Lower leg skin (tissue), 4 donors: ENCODE measurements at places on chromosomes 1 and 21. TPM values are rescaled to one million over a fixed set of nuclear protein-coding genes. Genes with fewer than 3 reads are reported as not detected.

- no peak for DNase-seq
These were observed 49.1 kb upstream of the DMRTB1 start for GRCh38 chr1:53410100-53410541.

DNA sequence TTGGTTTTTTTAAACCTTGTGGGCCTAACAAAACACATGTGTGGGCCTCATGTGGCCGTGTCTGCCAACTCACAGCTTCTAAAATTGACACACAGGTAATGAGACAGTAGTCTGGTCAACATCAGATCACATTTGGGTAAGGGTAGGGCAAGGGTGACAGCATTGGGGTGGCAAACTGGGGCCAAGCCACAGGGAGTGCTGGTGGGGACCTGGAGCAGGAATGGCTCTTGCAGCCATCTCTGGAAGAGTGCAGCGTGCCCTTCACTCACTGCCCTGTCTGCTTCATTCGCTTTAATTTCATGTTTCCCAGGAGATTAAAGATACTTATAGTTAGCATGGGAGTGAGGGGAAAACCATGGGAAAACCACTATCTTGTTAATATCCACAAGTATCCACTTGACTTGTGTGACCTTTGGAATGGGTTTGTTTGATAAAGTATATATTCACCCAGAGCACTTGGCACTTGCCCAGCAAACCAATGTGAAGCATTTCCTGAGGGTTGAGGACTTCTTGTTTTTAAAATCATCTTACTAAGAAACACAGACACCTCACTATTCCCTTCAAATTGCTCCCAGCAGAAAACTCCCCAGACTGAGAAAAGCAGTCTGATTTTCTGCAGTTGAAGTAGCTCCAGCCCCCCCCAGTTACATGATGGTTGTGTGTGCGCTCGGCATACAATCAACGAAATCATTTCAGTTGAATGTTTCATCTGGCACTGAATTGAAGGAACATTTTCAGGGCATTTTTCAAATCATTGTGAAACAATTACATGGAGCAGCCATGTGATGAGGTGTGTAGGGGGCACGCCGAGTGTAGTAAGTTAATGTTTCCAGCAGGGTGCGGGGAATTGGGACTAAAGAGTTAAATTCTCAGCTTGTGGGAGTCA lies 175.7 kb downstream of the VPS13D start:
- DNase-seq = no peak

DNA sequence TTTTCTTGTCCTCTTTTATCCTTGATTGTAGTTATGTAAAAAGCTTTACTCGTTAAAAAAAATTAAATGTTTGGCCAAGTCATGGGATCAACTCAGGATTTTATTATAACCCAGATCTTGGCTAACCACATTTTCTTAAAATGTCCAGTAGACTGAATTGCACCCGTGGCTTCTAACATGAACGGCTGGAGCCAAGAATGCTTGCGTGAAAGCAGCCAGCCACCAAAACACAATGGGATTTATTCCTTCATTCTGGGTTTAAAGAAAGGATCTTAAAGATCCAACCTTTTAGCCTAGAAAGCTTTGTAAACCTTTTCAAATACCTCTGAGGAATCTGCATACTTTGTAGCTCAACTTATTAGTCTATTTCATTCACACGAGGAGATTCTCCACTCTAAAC lies 404.4 kb downstream of the USP25 start:
- no peak for DNase-seq

TMEM82 gene
- not detected for total RNA-seq

GRCh38 chr1:202571719-202572339 lies 138.4 kb downstream of the SYT2 start:
- no peak for DNase-seq

GRCh38 chr1:157758018-157758417 lies 18.9 kb downstream of the FCRL2 start:
- no peak for DNase-seq

GRCh38 chr1:113415310-113416070 lies 25.2 kb downstream of the MAGI3 start:
- no peak for DNase-seq

DNA sequence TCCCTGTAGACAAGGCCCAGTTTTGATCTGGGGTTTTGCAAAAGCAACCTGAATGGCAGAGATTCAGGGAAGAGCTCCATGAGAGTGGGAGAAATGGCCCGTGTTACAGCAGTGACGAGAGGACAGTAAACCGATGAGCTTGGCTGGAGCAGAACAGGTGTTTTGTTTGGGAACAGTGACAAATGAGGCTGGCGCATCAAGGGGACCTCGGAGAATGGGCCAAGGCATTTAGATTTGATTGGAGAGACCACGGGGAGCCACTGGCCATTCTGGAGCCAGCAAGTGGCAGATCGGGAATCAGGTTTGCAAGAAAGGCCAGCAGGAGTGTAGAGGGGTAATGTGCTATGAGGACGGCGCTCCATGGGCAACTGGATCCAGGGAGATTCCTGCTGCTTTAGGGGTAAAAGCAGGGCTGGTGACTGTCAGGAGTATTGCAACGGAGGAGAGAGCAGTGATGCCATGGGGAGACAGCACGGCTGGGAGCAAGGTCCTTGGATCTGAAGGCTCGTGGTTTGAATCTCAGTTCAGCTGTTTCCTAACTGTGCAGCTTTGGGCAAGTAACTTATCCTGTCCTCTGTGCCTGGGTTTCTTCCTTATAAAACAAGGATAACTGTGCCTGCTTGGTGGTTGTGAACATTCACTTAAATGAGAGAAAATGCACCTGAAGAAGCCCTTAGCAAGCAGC lies 9.9 kb upstream of the KLHDC7A start:
- DNase-seq = no peak

EPHB2 gene
- 3.1 TPM for total RNA-seq

DNA sequence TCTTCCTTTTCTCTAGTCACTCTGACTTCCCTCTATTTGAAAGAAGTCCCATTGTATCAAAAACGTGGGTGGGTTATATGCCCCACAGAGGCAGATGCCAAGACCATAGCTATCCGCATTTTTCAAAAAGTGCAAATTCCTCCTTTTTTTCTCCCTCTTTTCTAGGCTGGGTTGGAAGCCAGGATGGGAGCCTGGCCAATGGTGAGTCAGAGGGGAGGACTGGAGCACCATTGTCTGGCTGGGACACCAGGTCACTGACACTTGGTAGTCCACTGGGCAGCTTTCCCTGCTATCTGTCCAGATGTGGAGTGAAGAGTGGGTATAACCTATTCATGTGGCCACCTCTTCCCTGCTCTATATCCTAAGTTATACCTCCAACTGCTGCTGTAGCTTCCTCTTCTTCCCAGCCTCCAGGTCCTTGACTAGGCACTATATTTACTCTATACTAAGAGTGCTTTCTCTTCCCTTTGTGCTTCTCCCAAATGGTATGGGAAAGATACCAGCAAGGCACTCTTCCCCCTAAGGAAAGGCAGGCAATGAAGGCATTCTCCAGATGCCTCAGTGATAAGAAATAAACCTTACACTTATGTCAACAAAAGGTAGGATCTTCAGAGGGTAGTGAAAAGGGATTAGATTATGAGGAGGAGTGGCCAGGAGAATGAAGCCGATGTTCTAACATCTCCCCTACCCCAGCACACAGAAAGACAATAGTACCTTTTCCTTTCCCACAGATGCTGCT lies 12.9 kb downstream of the PI4KB start:
- peak; percentile 94 for DNase-seq

DNA sequence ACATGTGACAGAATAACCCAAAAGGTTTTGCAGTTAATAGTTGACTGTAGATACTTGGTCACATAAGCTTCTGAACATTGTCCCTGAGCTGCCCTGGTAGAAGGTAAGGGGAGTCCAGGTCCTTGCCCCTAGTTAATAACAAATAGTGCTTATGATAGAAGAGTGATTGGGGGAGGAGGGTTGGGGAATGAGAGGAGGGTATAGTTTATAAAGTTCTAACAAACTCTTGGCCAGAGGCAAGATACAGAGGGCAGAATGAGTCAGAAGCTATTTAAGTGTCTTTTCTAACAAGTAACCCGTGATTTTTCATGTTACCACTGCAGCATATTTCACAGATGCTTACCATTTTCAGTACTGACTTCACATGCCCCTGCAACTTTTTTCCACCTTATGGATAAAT lies 26.7 kb upstream of the MYOCOS start:
- no peak for DNase-seq

- DNase-seq = no peak
These were observed 10.3 kb upstream of the S100A10 start for GRCh38 chr1:152003846-152004442.

- DNase-seq = no peak
These were observed 26.6 kb downstream of the ATF6 start for GRCh38 chr1:161792740-161793139.

DNA sequence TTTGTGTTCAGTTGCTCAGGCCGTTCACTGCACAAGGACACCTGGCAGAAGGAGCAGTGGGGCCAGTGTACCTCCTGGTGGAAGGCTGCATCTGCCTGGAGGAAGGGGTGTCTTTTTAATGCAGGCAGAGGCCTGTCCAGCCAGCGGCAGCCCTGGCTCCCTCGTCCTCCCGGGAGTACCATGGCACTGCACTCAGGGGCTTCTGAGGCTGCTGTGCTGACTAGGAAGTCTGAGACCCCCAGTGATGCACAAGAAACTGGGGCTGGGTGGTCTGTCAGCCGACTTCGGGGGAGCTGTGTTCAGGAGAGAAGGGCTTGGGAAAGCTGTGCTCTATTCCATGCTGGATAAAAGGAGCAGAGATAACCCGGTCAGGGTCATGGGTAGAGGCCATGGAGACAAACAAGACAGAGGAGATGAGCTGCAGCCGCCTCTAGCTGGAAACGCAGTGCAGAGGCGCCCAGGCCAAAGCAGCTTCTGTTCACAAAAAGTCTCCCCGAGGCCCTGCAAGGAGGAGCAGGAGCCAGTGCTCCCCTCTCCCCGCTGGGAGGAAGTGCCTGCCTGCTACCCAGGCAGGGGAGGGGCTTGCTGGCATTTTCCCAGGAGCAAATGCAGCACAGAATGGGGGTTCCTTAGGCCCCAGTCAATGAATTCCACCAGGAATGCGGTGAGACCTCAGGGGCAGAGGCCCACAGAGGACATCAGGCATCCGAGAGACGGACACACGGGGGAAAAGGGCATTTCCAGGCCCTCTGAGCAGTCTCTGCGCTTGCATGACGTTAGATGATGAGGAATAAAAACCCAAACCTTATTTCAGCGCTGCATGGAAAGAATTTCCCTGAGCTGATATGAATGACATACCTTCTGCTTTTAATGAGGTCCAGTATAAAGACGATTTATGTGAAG lies 17.2 kb upstream of the C2CD2 start:
- DNase-seq = peak; percentile 5

GRCh38 chr1:59295618-59296017 lies 1.3 kb upstream of the FGGY start:
- no peak for DNase-seq

DNA sequence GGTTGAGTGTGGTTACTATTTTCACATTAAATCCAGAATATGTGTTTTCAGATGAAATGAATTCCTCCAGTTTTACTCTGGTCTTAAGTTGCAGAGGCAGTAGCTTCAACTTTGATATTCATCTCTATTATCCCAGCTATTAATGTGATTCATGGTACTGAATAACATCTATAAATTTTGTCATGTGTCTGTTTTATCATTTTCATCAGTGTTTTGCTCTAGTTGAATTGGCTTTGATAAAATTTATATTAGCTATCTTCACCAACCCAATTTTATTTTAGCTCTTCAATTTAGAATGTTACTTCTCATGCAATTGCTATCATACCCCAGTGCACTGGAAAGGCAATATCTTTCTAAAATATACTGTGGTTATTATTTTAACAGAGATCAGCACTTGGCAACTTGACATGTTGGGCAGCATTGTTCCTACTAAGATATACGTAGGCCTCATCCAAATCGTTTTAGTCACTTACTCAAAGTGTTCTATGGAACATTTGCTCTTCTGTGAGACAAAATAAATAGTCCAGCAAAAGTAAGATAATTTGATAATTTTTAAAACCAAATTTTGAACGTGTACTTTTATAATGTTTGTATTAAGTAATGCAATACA lies 184.3 kb downstream of the NCAM2 start:
- DNase-seq = no peak

DNA sequence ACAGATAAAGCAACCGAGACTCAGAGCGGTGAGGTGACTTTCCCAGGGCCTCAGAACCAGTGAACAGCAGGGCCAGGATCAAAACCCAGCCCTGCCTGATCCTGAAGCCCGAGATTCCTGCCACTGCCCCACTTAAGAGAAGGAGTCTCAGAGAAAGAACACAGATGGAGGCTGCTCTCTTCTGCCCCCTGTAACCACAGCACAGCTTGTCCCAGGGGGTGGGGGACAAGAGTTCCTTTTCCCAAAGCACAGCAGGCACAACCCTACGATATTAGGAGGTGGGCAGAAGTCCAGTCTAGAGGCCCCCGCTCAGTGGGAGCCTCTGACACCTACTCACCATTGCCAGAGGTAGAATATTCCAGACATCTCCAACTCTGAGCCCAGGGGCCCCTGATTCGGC lies 24.0 kb upstream of the VWA5B1 start:
- DNase-seq = no peak

GRCh38 chr1:109307274-109308021 lies 637 bp upstream of the MYBPHL start:
- DNase-seq = no peak

- no peak for DNase-seq
These were observed 40.5 kb upstream of the RALGPS2 start for GRCh38 chr1:178684542-178685000.

AGBL4 gene
- total RNA-seq = 0.08 TPM

GRCh38 chr1:45205011-45205909 lies 1.1 kb downstream of the ZSWIM5 start:
- DNase-seq = peak; percentile 88
